Activated naive CD8-positive, alpha-beta T cell treated with anti-CD3 and anti-CD28 coated beads, Interleukin-2, amount 10 ng/mL, durations not matched to agents 7 days and 5 days (primary cell): ENCODE measurements at places on chromosomes 12 and 14. TPM values are rescaled to one million over a fixed set of nuclear protein-coding genes. Genes with fewer than 3 reads are reported as not detected.

Gene NPFF
- total RNA-seq = not detected

GRCh38 chr12:27707216-27707615, 3.4 kb upstream of the MRPS35 start:
- H3K4me1 ChIP-seq = peaks cover 16% of the 10 kb centered on the region
- no peak overlapping the region for H3K4me3 ChIP-seq
- H3K27ac ChIP-seq = no peak overlapping the region

- no peak overlapping the region for H3K4me3 ChIP-seq
- no peaks in the 10 kb centered on the region for H3K27me3 ChIP-seq
- no peak overlapping the region for H3K27ac ChIP-seq
- H3K4me1 ChIP-seq = no peaks in the 10 kb centered on the region
- no peaks in the 10 kb centered on the region for H3K36me3 ChIP-seq
Measured at GRCh38 chr14:86673523-86673969, 1143.6 kb downstream of the FLRT2 start.

GRCh38 chr12:46452776-46453175, 80.2 kb upstream of the SLC38A2 start:
- no peak overlapping the region for H3K27ac ChIP-seq
- no peak for DNase-seq
- no peak overlapping the region for H3K4me3 ChIP-seq
- peaks cover 23% of the 10 kb centered on the region for H3K36me3 ChIP-seq
- H3K4me1 ChIP-seq = peaks cover 37% of the 10 kb centered on the region
- no peaks in the 10 kb centered on the region for H3K27me3 ChIP-seq

- peaks cover 17% of the 10 kb centered on the region for H3K4me1 ChIP-seq
- H3K36me3 ChIP-seq = peaks cover 4% of the 10 kb centered on the region
- no peak for DNase-seq
- H3K4me3 ChIP-seq = peak overlapping the region; percentile 58
- peaks cover 2% of the 10 kb centered on the region for H3K27me3 ChIP-seq
Measured at GRCh38 chr12:48285751-48286650, 64.7 kb downstream of the ZNF641 start.

Gene RD3L
- not detected for total RNA-seq

Gene CMA1
- 0.33 TPM for total RNA-seq

- no peaks in the 10 kb centered on the region for H3K36me3 ChIP-seq
- peaks cover 1% of the 10 kb centered on the region for H3K27me3 ChIP-seq
- DNase-seq = no peak
- H3K4me1 ChIP-seq = no peaks in the 10 kb centered on the region
- H3K27ac ChIP-seq = no peak overlapping the region
Measured at GRCh38 chr12:24415934-24416333, 466.5 kb upstream of the SOX5 start.

- H3K27me3 ChIP-seq = peaks cover 3% of the 10 kb centered on the region
- H3K4me3 ChIP-seq = no peak overlapping the region
- no peaks in the 10 kb centered on the region for H3K36me3 ChIP-seq
- no peak overlapping the region for H3K27ac ChIP-seq
- H3K4me1 ChIP-seq = no peaks in the 10 kb centered on the region
Measured at GRCh38 chr12:106276032-106276740, 26.3 kb upstream of the TCP11L2 start.

DNA sequence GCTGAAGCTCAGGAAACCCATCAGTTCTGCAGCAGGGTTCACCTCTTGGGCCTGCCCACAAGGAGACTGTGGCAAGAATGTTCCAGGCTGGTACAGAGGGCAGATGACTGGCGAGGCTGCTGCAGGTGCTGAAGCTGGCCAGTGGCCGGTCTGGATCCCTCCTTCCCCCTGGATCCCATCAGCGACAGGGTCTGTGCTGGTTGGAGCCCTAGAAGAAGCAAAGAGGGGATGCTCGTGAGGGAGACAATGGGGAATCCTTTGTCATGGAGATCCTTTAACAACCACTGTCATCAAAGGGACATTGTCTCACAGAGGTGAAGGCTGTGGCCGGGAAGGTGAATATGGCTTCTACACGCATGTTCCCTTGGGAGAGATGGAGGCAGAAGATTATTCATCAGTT, 211.4 kb upstream of the TMEM132C start:
- no peaks in the 10 kb centered on the region for H3K36me3 ChIP-seq
- no peak overlapping the region for H3K27ac ChIP-seq
- H3K27me3 ChIP-seq = no peaks in the 10 kb centered on the region
- no peak for DNase-seq
- H3K4me3 ChIP-seq = no peak overlapping the region

- H3K27me3 ChIP-seq = no peaks in the 10 kb centered on the region
- DNase-seq = no peak
- H3K4me3 ChIP-seq = no peak overlapping the region
- H3K27ac ChIP-seq = no peak overlapping the region
- H3K4me1 ChIP-seq = peaks cover 55% of the 10 kb centered on the region
- peaks cover 31% of the 10 kb centered on the region for H3K36me3 ChIP-seq
Measured at GRCh38 chr14:77612011-77612620, 4.3 kb downstream of the SPTLC2 start.

GRCh38 chr12:52010692-52011601, 4.2 kb downstream of the TAMALIN start:
- DNase-seq = no peak
- H3K36me3 ChIP-seq = peaks cover 5% of the 10 kb centered on the region
- H3K27ac ChIP-seq = no peak overlapping the region
- peaks cover 6% of the 10 kb centered on the region for H3K27me3 ChIP-seq
- H3K4me3 ChIP-seq = no peak overlapping the region
- peaks cover 17% of the 10 kb centered on the region for H3K4me1 ChIP-seq

DNA sequence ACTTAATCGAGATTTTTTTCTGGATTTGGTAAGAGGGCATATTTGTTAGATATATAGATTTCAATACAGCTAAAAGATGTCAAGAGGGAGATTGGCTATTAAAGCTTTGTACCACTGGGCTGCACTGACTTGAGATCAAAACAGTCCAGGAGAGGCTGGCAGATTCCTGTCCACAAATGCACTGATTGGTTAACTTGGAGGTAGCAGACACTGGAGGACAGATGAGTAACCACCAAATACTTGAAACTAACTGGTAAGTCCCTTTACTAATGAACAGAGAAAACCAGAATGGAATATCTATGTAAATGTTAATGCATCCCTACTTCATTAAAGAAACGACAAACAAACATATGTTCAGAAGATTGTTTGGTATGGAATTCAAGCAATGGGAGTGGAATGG, 416.6 kb downstream of the LRIG3 start:
- no peak overlapping the region for H3K4me3 ChIP-seq
- no peaks in the 10 kb centered on the region for H3K27me3 ChIP-seq
- no peak overlapping the region for H3K27ac ChIP-seq

DNA sequence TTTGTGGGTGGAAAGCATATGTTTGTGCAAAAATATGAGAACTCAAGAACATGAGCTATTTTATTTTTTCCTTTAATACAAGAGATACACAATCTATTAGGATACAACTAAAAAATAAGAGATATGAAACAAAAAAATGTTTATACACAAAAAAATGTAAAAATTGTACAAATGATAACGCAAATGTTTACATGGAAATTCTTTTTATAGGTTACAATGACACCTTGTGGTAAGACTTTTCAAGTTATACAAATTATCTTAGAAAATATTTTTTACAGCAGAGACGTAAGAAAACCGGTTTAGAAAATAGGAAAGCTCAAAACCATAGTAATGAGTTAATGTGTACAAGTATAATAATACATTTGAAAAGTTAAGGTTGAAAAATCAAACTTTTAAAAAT, 25.5 kb downstream of the CEP83 start:
- H3K36me3 ChIP-seq = peaks cover 43% of the 10 kb centered on the region
- no peak for DNase-seq
- peaks cover 23% of the 10 kb centered on the region for H3K4me1 ChIP-seq
- no peak overlapping the region for H3K27ac ChIP-seq
- H3K27me3 ChIP-seq = no peaks in the 10 kb centered on the region

DNA sequence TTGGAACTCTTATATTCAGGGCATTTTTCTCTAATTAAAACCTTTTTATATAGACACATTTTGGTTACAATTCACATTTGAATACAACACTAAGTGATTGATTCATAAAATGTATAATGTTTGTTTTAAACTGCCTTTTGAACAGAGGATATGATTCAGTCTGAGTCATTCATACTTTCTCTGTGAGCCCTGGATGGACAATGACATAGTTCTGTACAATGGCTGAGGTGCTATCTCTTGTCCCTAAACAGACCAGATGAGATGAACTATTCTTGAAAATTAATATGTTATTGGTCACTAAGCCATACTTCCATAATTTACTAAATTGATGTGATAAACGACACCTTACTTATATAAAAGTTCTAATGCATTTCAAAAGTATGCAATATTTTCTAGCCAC, 199.7 kb upstream of the ATXN7L3B start:
- H3K4me3 ChIP-seq = no peak overlapping the region
- no peaks in the 10 kb centered on the region for H3K4me1 ChIP-seq
- DNase-seq = no peak
- H3K27ac ChIP-seq = no peak overlapping the region
- H3K27me3 ChIP-seq = no peaks in the 10 kb centered on the region

DNA sequence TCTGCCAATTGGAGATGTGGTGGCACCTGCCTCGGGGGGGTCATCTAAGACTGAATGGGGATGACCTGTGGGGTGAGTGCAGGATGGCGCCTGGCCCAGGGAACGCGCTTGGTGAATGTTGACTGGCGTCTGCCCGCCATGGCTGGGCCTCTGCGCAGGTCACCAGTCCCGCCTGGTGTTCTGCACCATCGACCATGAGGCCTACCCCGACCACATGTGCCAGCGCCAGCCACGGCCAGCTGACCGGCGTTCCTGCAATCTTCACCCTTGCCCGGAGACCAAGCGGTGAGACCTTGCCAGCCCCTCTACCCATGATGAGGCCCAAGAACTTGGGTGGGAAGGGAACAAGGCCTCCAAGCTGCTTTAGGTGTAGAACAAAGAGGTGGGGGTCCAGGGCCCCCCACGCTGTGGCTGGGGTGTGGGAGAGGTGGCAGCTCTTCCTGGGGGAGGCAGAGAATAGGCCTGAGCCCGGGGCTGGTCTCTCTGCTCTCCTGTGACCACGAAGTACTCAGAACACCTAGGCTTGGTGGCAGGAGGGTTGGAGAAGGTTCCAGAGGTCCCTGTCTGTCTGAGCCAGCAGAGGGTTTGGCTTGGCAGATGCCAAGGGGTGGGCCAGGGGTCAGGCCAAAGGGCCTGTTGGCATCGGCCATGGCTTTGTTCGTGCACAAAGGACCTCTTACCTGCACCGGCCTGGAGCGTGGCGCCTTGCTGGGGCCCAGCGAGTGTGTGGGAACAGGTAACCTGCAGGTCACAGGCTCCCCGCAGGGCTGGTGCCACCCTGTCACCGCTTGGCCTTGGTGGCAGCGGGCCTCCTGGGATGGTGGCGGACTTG, 15.4 kb downstream of the PAPLN start:
- no peak overlapping the region for H3K27ac ChIP-seq
- H3K4me1 ChIP-seq = peaks cover 10% of the 10 kb centered on the region
- peaks cover 4% of the 10 kb centered on the region for H3K27me3 ChIP-seq
- H3K4me3 ChIP-seq = no peak overlapping the region
- no peaks in the 10 kb centered on the region for H3K36me3 ChIP-seq

Gene MAP1LC3B2
- 0.89 TPM for total RNA-seq

DNA sequence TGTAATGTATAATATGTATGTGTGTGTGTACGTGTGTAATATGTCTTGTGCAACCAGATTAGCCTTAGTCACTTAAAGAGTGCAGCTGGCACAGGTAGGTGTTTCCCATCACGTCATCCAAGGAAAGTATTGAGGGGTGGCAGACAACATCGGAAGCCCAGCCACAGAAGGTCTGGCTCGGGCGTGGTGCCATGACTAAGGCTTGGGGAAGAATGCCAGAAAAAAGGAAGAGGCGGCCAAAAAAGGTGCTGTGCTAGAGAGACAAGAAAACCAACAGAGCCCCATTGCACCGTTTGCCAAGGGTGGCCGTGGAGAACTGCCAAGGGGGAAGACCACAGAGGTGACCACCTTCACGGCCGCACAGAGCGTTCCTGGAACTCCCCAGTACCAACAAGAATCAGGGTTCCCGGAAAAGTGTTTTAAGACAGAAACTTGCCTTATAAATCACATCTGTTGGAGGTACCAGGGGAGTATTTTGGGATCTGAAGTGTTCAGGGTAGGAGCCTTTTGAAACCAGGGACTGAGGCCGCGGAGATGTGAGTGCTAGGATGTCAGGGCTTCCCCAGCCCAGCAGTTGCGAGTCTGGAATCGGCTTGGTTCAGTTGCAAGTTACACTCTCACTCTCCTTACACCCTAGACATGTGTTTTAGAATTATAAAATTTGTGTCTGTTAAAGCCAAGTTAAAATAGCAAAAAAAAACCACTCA, 131.2 kb upstream of the DYRK2 start:
- H3K27me3 ChIP-seq = no peaks in the 10 kb centered on the region
- no peak overlapping the region for H3K4me3 ChIP-seq
- no peak for DNase-seq
- peaks cover 20% of the 10 kb centered on the region for H3K4me1 ChIP-seq
- H3K36me3 ChIP-seq = peaks cover 3% of the 10 kb centered on the region

GRCh38 chr12:114993165-114993564, 309.2 kb upstream of the TBX3 start:
- no peak overlapping the region for H3K4me3 ChIP-seq
- H3K27ac ChIP-seq = no peak overlapping the region
- no peaks in the 10 kb centered on the region for H3K36me3 ChIP-seq

DNA sequence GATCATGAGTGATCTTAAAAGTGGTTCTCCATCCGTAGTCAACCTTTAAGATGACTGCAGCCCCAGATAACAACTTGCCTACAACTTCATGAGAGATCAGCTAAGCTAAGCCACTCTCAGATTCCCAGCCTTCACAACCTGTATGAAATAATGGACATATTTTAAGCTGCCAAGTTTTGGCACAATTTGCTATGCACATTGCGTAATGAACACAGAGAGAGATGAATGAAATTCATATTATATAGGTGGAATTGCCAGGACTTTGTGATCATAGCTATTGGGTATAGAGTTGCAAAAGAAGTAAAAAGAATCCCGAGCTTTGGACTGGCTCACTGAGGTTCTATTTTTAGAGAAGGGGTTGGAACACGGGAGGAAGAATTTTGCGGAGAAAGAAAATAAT, 59.1 kb upstream of the EGLN3 start:
- no peak overlapping the region for H3K27ac ChIP-seq
- H3K4me3 ChIP-seq = no peak overlapping the region
- H3K4me1 ChIP-seq = peaks cover 29% of the 10 kb centered on the region
- no peak for DNase-seq
- H3K27me3 ChIP-seq = peaks cover 19% of the 10 kb centered on the region
- peaks cover 20% of the 10 kb centered on the region for H3K36me3 ChIP-seq

DNA sequence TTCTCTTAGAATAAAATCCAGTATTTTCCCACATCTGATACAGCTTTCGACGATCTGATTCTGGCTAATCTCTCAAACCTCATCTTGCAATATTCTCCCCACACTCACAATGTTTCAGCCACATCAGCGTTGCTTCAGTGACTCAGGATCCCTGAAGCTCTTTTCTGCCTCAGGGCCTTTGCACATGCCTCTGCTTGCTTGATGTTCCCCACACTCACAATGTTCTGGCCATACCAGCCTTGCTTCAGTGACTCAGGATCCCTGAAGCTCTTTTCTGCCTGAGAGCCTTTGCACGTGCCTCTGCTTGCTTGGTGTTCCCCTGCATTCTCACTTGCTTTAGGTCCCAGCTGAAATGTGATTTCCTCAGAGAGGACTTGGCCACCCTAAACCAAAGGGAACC, 2.6 kb downstream of the C12orf42 start:
- no peak overlapping the region for H3K27ac ChIP-seq
- no peak for DNase-seq
- H3K27me3 ChIP-seq = peaks cover 29% of the 10 kb centered on the region
- H3K36me3 ChIP-seq = peaks cover 1% of the 10 kb centered on the region
